Kidney capillary endothelial cell (primary cell): ENCODE measurements at places on chromosomes 3 and 15.
A peak's percentile ranks its signal among the peaks of the same experiment; 100 is the strongest.

DNA sequence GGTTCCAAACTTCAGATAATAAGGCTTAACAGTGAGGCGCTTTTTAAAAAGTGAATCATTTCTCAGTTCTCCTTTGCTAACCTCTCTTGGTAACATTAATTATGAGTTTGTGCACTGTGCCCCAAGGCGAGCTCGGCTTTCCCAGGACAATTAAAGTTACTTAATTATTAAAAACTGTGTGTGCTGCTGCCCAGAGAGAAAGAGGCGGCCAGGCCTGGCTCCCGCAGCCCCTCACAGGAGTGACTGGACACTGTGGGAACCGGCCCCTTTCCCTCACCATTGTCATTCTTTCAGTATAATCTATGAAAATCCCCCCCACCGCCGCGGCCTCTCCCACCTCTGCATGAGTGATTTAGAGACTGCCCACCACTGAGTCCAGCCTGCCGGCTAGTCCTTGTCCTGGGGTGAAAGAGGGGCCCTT is 43.1 kb upstream of the HES1 start:
- no peak for DNase-seq

- no peak for DNase-seq
Observed at GRCh38 chr3:113132571-113132996, 78.8 kb upstream of the BOC start.

GRCh38 chr15:76162036-76162398 is 102.2 kb downstream of the TMEM266 start:
- DNase-seq = no peak

- no peak for DNase-seq
Observed at GRCh38 chr3:140089403-140090072, 154.6 kb downstream of the CLSTN2 start.

GRCh38 chr3:20930034-20930433 is 744.0 kb upstream of the SGO1 start:
- no peak for DNase-seq

DNA sequence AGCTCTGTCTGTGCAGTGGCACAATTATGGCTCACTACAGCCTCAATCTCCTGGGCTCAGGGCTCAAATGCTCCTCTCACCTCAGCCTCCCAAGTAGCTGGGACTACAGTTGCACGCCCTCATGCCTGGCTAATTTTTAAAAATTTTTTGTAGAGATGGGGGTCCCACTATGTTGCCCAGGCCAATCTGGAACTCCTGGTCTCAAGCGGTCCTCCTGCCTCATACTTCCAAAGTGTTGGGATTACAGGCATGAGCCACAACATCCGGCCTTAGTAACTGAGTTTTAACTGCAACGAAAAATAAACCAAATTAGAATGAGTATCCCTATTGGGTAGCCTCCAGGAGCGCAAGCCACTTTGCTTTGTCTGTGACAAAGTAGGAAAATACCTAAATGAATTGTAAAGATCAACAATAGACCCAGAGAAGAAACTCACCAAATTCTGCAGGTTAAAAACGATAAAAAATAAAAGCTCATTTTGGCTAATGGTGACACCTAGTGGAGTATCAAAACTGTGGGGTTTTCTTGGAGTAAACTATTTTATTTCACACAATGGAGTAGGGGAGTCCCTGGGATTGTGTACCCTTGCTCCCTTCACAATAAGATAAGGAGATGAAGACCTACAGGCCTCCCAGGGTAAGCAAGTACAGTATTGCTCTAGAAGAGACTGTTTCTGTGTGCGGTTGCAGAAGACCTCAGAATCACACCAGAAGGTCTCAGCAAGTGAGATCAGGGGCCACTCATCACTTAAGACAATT is 21.0 kb upstream of the CA12 start:
- peak; percentile 65 for DNase-seq

DNA sequence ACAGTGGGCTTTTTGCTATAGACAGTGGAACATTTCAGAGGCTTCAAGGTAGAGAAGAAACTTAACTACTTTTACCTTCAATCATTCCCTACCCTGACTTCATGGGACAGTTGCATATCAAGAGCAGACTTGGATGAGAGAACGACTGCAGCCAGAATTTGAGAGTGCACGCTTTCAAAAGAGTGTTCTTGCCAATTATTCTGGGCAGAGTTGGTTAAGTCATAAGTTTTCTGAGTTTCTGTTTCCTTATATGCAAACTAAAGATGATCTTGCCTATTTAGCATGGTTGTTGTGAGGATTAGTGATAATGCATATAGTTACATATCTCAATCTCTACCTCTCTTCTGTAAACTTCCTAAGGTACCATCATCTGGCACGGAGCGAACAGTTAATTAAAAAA is 7.6 kb downstream of the SLC9A9 start:
- DNase-seq = no peak
